Neural cell (in vitro differentiated cells): ENCODE measurements at places on chromosomes 4 and X. TPM values are rescaled to one million over a fixed set of nuclear protein-coding genes. Genes with fewer than 3 reads are reported as not detected.

Gene LEF1
- polyA plus RNA-seq: 0.60 and 0.78 TPM in 2 replicates

Gene SPACA5
- polyA plus RNA-seq: not detected in 2 replicates

Gene INTU
- 14.0 and 15.7 TPM in 2 replicates for polyA plus RNA-seq

Gene MAMLD1
- polyA plus RNA-seq: 1.4 and 2.0 TPM in 2 replicates

Gene ARSD
- polyA plus RNA-seq: 4.7 and 5.1 TPM in 2 replicates

Gene HMX1
- polyA plus RNA-seq: 0.89 and 1.1 TPM in 2 replicates

Gene CXCL11
- polyA plus RNA-seq: 0.18 and 0.33 TPM in 2 replicates

Gene TRIM2
- polyA plus RNA-seq: 218 and 261 TPM in 2 replicates
